ENCODE measurements at places on chromosomes 3 and 15.

DNA sequence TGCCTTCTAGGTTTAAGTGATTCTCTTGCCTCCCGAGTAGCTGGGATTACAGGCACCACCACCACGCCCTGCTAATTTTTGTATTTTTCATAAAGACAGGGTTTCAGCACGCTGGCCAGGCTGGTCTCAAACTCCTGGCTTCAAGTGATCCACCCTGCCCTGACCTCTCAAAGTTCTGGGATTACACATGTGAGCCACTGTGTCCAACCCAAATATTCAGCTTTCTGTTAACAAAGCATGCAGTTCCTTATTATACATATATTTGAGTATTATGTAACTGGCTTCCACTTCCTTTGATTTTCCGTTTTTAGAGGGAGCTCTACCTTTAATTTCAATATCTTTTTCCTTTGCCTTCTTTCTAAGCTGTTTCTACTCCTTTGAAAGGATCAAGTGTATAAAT, 26.1 kb downstream of the TSC22D2 start:
- DNase-seq = no peak

- DNase-seq = no peak
Observed at GRCh38 chr15:77285057-77285997, 134.6 kb downstream of the PEAK1 start.

DNA sequence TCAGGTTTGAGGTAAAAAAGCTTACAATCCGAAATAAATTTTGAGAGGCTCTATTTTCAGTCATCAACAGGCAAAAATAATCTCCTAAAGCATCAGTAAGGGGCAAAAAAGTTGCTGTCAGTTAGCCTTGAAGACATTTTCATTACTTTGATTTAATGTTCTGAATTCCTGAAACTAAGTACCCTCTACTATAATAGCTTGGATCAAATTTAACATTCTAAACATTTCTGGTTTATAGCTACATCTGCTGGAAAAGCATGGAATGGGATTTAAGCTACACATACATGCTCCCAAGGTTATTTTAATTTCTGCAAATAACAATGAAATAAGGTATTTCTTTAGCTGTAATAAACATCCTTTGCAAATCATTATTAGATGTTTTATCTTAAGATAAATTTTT, 245.4 kb downstream of the ULK4 start:
- DNase-seq = peak; percentile 52

DNA sequence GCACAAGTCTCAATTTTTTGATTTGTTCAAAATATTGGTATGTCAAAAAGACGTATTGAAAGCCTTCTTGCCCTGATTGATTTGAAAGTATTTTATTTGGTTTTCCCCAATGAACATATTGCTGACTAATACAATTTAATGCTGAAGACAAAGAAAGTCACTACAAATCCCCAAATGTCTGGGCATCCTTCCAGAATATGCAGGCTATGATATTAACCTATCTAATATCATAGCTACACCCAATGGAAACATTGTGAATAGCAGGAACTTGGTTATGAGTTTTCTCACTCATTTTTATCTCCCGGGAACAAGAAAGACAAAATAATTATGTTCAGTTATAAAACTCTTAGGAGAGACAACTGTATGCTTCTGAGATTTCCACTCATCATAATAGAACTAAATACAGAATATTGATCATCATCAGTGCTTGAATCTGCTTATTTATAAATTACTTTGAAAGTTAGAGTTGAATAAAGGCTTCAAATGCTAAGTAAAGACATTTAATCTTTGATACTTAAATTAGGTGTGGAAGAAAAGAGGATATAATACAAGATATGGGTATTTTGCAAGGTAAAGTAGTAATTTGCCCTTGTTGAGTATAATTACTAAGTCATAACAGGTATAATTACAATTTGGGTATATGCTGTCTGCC, 483.9 kb downstream of the RBMS3 start:
- peak; percentile 96 for DNase-seq

- no peak for DNase-seq
Observed at GRCh38 chr15:88725305-88726210, 77.7 kb upstream of the ACAN start.

DNA sequence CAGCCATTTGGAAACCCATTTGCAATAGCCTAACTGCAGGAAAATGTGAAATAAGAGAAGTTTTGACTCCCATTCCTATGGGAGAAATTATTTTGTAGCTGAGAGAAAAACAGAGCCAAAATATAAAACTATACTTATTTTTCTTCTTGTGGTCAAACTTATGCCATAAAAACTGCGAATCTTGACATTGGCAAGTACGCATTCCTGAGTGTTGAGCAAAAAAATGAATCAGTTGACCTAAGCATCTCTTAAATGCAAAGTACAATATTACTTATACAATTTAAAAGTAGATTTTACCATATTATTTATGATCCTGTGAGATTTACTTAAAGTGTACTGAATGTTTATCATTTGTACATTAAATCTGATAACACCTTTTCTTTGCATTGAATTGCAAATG, 50.1 kb upstream of the CMC1 start:
- DNase-seq = no peak

DNA sequence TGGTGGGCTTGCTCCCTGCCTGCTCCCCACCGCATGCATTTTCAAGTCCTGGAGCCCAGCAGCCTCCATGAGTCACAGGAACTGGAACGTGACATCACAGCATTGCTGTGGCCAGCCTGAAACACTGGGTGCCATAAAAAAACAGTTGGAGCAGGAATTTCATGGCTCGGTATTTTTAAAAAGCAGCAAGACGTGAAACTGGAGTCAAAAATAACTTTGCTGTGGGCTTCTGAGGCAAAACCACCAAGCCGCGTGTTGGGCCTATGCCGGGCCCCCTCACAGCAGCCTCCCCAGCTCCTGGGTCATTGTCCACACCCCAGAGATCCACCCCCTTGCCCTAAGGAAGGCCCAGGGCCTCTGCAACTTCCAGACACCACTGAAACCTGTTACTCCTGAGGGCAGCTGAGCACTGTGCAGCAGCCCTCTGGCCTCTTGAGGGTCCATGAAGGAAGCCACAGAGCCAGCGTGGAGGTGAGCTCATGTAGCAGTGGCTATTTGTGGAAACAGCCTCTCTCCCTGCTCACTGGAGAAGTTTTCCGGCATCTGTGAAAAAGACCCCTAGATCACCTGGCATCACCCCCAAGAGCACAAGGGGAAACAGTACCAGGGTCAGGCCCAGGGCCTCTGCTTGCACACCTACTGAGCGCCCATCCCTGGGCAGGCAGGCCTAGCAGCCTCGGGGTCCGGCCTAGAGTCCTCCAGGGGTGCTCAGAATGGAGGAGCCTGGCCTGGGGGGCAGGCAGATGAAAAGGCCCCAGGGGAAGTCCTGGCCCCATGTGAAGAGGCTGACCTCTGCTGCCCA, 34.0 kb upstream of the DUSP7 start:
- DNase-seq = peak; percentile 87

GRCh38 chr3:99907959-99908544, 90.4 kb downstream of the CMSS1 start:
- no peak for DNase-seq

DNA sequence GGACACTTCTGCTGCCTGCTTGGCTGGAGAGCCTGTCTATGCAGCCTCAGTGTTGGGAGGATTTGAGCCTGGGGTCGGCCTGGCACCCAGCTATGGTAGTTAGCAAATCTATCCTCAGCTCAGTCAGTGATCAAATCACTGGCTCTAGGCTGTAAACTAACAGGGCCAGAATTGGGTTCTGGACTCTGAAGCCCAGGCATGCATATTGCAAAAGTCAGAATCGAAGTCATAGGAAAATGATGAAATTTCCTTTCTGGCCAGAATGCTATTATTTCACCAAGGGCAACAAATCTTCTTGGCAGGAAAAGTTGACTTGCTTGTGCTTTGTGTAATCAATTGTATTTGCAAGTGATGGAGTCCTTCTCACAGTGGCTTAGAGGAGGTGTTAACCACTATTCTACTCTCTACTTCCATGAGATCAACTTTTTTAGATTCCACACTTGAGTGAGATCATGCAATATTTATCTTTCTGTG, 482.6 kb upstream of the TPRG1 start:
- peak; percentile 97 for DNase-seq

DNA sequence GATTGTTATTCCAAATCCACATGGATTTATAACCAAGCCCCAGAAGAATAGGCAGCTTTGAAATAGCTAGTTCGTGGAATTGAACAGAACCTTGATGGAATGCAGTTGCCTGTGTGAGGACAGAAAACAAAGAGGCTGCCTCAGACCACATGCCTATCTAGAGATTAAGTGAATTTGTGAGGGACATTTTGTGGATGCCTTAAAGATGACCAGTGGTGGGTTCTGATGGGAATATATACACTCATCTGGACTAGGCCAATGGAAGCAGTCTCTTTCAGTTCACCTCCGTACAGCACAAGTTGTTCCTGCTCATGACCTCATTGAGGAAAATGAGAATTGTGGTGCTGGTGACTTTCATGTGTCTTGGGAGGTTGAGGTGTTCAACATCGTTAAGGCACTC, 63.2 kb upstream of the PYDC2 start:
- DNase-seq = no peak

Measured in fibroblast of the aortic adventitia (primary cell).